Cerebellar cortex (tissue), 1 donor: ENCODE measurements at places on chromosomes 3 and 15.
A peak's percentile ranks its signal among the peaks of the same experiment; 100 is the strongest.

DNA sequence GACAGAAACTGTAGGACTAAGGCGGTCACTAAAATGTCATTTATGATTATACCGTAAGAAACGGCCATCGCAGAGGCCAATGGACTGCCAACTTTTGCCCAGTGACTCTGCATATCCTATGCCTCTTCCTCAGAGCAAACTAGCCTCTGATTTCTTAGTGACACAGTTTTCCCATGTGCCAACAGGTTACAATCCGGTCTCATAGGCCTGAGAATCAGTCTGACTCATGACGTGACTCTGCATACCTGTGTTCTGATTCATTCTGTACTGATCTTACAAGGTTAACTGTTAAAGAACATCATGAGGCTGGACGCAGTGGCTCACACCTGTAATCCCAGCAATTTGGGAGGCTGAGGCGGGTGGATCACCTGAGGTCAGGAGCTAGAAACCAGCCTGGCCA, 17.8 kb downstream of the RUBCN start:
- DNase-seq: no peak

- no peak for DNase-seq
Measured at GRCh38 chr15:80159811-80160569, 7.2 kb downstream of the FAH start.

GRCh38 chr3:139994891-139995290, 59.9 kb downstream of the CLSTN2 start:
- DNase-seq: no peak

GRCh38 chr3:149726716-149727407, 25.4 kb downstream of the COMMD2 start:
- no peak for DNase-seq

- DNase-seq: no peak
Measured at GRCh38 chr3:168876346-168877035, 780.8 kb upstream of the GOLIM4 start.

DNA sequence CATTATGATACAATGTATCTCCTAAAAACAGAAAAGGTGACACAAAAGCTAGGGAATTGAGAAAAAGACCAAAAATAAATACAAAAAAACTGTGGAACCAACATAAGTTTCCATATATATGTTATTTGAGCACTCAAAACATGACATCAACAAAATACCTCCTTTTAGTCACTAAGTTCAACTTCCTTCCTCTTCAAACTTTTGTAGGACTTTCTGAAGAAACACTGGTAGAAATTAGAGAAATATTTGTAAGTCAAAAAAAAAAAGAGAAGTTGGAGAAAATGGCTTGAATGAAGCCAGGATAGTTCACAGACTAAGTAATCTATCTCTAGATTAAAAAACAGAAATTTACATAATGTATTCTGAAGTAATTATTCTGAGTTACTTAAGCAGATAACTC, 208.4 kb upstream of the ALCAM start:
- DNase-seq: no peak

GRCh38 chr3:40845447-40845846, 320.7 kb downstream of the ZNF621 start:
- no peak for DNase-seq

GRCh38 chr3:7205535-7205934, 344.6 kb downstream of the GRM7 start:
- no peak for DNase-seq

GRCh38 chr3:51384726-51385473, at the start of gene MANF:
TSS of gene MANF (plus strand) at chr3:51385291. CDS start at chr3:51385343, 52 bp downstream.
- DNase-seq: peak; percentile 99

DNA sequence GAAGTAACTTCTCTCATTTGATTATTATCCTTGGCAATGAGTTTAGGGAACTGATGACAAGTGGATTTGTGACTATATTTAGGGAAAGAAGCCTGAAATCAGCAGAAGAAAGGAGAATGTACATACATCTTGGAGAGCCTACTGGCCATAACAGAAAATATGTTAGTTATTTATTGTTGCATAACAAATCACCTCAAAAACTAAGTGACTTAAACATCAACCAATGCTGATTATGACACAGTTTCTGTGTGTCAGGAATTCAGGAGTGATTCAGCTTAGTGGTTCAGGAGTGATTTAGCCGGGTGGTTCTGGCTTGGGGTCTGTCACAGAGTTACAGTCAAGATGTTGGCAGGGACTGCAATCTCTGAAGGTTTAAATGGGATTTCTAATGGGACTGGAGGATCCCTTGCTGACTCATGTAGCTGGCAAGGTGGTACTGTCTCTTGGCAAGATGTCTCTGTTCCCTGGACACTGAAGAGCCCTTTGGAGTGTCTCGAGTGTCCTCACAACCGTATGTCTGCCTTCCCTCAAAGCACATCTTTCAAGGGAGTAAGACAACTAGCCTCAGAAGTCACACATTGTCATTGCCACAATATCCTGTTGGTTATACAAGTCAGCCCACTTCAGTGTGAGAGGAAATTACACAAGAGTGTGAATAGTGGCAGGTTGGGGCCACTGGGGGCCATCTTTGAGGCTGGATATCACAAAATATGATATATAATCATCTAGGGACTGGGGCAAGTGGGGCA, 248.9 kb downstream of the SV2B start:
- no peak for DNase-seq

DNA sequence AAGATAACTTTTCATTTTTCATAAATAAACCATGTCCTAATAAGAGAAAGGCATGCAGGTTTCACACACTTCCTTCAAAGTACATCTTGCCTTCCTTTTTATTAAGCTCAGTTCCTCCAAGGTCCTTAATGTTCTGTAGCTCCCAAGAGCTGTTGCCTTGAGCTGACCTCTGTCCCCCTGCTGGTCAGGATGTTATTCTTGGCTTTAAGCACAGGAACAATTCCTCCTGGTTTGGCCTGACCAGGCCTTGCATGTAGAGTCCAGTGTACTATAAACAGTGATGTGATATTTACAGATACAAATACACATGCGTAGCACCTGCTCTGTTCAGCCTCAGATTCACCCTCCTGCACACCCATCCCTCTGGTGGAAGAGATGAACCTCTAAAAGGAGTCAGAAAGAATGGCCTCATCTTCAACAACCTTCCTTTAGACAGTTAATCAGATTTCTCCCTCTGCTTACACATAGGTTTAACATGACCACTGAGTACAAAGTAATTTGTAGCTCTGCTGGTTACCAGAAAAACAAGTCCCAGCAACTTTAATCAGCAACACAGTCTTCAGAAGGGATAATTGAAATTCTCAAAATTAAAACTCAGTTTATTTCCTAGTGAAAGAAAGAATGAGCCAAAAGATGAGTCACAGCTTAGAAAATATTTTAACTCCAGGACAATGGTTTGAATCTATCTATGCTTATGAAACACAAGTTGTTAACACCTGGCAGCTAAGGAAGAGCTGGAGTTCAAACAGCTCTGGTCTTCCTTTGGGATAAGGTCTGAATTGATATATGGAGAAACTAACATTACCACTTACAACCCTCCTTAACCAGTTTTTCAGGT, 46.5 kb downstream of the PTPN9 start:
- DNase-seq: peak; percentile 64

GRCh38 chr3:126113733-126114442, 30.0 kb upstream of the SLC41A3 start:
- DNase-seq: no peak

DNA sequence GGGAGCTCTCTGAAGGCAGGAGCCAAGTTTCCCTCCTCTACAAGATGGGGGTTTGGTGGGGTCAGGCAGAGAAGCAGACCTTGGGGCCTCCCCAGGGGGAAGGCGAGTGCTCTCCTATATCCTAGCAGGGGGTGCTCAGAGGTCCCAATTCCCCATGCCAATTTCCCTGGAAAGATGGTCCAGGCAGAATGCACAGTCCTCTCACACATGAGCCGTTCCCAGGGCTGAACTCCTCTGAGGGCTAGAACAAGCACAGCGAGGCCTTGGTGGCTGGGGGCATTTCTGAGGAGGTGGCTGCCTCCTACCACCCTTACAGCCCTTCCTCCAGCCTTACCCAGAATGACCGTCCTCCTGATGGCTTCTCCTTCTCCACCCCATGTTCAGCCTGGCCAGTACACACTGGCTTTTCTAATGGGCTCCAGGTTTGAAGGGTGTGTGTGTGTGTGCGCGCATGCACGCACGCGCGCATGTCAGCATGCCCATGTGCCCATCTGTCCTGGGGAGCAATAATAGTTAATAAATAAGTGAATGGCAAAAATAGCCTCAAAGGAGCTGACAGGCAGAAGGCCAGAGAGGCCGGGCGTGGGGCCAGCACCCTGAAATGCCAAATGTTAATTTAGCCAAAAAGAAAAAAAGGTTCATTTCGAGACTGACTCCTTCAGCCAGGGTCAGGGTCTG, 24.4 kb downstream of the ADCY5 start:
- DNase-seq: peak; percentile 86

- no peak for DNase-seq
Measured at GRCh38 chr15:75661100-75661755, 13.5 kb downstream of the SNX33 start.

- no peak for DNase-seq
Measured at GRCh38 chr3:143295201-143296080, 175.9 kb downstream of the CHST2 start.

DNA sequence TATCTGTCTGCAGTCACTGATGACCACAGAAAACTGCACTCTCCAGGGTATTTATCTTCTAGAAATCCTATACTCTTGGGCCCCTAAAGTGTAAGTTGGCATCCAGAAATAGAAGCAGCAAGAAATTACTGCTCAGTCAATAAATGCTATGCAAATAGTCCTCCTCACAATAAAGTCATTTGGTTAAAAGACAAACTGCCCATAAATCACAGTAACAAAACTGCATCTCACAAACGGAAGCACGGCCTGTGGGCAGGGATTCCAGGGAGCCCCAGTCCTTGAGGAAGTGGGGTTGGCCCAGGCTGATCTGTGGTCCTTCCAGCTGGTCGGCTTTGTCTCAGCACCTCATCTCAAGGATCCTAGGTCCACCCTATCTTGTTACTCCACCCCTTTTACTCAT, 29.7 kb upstream of the SPATA12 start:
- DNase-seq: no peak

- DNase-seq: peak; percentile 52
Measured at GRCh38 chr3:185176750-185177359, 24.0 kb upstream of the C3orf70 start.

GRCh38 chr3:136546720-136547119, 205.5 kb downstream of the STAG1 start:
- no peak for DNase-seq
